ENCODE measurements at places on chromosomes 16 and 17.

DNA sequence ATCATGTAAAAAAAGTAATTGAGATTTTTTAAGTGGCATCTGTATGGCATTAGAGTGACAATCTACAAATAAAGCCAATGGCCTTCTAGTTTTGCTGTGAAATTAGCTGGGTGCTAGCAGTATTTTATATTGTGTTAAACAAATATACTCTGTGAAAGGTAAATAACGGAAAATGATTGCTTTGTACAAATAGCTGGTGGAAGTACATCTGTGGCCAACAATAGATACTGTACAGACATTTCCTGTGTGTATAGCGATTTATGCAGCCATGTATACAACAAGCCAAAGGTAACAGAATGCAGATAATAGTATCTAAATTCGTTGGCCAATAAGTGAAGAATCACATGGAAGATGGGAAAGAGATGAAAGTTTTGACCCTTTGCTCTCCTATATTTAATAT is 26.6 kb downstream of the IQCK start:
- no peak for DNase-seq

DNA sequence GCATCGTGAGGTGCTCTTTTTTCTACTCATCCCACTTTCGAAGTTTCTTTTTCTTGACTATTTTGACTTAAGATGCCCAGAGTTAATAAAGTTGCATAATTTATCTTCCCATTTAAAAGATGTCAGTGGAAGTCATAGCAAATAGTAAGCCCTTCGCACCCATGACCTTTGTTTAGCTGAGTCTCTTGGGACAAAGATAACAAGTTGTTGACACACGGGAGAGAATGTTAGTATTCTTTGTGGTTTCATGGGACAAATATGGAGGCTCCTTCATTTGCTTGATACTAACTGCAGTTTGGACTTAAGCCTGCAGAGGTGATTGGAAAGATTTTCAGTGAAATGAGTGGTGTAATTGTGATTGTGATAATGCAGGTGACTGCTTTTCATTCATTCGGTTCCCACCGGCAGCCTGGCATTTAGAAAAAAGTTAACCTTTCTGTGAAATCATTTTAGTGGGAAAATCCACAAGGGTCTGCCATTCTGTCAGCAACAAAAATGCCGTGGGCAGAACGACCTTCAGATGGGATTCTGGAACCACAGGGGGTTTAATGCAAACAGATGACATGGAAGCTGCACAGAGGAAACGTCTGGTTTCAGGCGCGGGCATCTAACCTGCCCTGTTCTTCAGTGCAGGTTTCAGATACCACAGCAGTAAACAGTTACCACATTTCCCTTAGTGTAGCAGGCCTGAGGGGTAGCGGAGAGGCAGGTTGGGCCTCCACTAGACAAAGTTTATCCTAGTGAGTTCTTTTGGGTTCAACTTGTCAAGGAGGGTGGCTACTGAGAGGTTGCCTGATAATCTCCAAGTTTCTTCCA is 123.0 kb downstream of the RPTOR start:
- no peak for DNase-seq

GRCh38 chr17:19672009-19672750 is 23.6 kb downstream of the ALDH3A2 start:
- no peak for DNase-seq

DNA sequence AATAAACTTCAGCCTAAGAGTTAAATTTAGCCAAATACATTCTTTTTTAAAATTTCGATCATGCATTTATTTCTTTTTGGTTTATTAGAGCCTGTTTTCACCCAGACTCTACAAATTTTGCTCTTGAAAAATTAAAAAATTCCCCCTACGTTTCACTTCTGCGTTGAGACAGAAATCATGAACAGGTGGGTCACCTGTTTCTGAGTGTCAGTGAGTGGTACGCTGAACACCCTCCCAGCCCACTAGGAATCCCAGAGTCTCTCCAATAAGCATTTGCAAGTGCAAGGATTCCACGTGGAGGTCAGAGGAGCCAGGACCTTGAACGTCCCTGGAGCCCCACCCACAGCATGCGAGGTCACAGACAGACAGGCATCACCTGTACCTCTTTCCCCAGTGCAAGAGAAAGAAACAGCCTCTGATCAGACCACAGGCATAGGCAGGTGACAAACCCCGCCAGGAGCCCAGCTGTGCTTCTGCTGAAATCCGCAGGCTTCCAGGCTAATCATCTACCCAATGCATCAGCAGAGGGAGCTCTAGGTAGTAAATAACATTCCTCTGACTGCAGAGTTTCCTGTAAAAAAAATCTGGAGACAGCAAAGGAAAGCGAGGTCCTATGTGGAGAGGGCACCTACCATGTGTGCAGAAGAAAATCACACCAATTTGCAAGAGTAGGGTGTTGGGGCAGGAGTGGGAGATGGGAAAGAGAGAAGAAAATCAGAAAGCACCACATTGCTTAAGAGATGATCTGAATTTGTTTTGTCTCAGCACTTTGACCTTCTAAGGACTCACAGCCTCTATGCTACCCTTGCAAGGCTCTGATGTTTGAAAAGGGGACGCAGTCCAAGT is 5.9 kb upstream of the XYLT1 start:
- DNase-seq: no peak

DNA sequence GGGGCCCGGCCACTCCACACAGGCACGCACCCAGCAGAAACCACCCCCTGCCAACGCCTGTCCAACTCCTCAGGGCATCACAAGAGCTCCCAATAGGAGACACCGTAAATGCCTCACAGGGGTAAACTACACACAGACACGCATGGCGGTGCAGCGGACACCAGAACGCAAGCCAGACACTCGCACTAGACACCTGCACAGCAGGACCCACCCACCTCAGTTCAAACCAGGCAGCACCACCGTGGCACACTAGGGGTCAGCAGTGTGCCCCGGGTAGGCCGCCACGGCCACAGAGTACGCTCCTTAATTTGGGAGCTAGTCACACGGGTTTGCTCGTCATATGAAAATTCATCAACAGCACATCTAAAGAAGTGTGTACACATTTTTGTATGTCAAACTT is 3.4 kb downstream of the SLC38A10 start:
- DNase-seq: no peak

Data from NCI-H1436 treated with DMSO at 0.1 percent for 48 hours (cell line).